ENCODE measurements at places on chromosomes 12 and 14.

DNA sequence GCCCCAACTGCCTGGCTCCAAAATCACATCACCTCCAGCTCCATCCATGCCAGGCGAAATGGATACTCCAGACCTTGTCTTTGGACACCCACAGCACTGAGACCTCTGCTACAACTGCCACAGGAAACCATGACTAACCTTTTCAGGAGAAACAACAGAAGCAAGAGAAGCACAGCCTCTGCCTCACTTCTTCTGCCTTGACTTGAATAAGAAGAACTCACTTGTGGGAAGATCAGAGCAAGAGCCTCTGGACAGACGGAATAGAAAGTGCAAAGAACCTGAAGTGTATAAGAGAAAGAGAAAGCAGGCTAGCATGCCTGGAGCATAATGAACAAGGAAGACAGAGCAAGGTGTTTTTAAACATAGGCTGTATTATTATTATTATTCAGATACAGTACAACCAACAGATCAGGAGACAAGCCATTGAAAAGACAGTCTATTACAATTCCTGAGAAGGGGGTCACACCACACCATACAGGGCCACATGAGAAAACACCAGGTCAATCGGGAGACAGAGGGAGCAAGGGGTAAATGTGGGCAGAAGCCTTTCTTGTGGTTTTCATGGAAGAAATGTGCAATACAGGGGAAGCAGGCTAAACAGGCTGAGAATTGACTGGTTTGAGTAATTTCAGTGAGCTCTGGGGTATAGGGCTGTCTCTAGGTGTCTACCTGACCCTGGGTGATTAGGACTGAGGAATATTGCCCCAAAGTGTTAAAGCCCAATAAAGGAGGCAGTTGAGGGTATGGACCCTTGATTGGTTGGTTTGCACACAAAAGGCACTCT lies 7.4 kb upstream of the OR10P1 start:
- ATAC-seq = no peak

GRCh38 chr14:43595096-43595772 lies 911.8 kb downstream of the FSCB start:
- ATAC-seq = no peak

DNA sequence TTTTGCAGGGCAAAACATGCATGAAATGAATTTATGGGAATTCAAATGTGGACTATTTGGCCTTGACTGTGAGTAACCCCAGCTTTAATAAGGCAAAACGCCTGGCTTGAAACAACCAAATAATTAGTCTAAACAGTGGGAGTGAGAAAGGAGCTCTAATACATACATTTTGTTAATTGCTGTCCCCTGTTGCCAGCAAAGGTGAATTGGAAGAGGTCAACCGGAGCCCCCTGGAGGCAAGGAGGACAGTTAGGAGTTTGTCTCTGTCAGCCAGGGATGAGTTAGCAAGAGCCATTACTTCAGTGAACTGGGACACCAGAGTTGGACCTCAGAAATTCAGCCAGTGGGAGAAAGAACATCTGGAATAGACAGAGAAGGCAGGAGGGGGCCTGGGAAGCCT lies 17.4 kb downstream of the KRT76 start:
- ATAC-seq = no peak

GRCh38 chr14:51039252-51039651 lies 55.7 kb downstream of the TRIM9 start:
- no peak for ATAC-seq

- ATAC-seq = peak; percentile 65
Observed at GRCh38 chr12:2003676-2004112, 563 bp downstream of the DCP1B start.

GRCh38 chr12:116759783-116760621 lies 21.9 kb downstream of the RNFT2 start:
- no peak for ATAC-seq

- no peak for ATAC-seq
Observed at GRCh38 chr12:32820376-32820931, 64.8 kb upstream of the YARS2 start.

Measured in SK-N-SH treated with all-trans-retinoic acid at 6 μM for 48 hours (cell line).